ENCODE measurements at places on chromosomes 2 and 18.

- no peak for DNase-seq
These were observed 106.4 kb upstream of the NCKAP5 start for GRCh38 chr2:133674433-133675331.

- DNase-seq, result peak; percentile 48
These were observed 2.1 kb upstream of the ZBTB14 start for GRCh38 chr18:5297597-5297996.

DNA sequence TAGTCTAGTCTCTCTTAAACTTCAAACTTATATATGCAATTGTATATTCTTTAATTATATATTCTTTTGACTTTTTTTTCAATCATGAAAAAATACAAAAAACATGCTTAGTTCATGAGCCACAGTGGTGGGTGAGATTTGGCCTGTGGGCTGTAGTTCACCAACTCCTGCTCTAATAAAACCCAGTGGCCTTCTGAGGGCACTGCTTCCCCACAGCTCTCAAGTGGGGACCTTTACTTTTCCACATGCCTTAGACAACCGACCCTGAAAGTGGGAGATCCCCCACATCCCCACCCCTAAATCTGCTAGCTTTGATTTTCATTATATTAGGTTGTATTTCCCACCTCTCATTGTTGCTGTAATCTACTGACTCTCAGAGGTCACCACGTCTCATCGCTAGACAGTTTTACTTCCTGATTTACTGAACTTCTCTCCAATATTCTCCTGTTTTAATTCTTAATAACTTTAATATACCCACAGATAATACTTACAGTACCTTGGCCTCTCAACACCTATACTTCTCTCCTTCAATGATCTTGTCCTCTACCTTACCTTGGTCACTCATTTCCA is 57.3 kb downstream of the ROCK1 start:
- peak; percentile 32 for DNase-seq

- DNase-seq, result no peak
These were observed 85.6 kb upstream of the SLC66A3 start for GRCh38 chr2:11069566-11070185.

DNA sequence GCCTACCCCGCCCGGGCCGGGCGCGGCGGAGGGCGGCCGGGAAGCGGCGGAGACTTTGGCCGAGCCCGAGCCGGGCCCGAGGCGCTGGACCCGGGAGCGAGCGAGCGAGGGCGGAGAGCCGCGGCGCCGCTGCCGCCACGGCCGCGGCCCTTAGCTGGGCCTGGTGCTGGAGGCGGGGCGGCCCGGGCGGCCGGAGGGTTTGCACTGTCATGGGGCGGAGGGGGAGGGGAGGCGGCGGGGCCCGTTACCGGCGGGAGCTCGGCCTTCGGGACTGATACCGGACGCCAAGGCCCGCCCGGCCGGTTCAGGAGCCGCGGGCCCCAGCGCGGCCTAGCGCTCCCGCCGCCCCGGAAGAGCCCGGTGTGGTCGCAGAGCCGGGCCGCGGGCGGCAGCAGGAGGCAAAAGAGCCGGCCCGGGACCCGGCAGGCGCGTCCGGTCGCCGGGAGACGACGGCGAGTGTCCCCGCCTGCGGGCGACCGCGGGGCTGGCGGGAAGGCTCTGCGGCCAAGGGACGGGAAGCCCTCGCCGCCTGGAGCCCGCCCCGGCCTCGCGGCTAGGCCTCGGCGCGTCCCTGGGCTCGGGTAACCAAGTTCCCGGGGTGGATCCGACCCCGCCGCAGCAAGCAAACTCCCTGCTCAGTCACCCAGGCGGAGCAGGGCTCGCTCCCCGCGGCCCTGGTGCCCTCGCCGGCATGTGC is 697 bp downstream of the KCMF1 start:
- peak; percentile 26 for DNase-seq

GRCh38 chr18:57907550-57907949 is 104.4 kb upstream of the ATP8B1 start:
- no peak for DNase-seq
